Dermis microvascular lymphatic vessel endothelial cell (primary cell): ENCODE measurements at places on chromosomes 4 and X. TPM values are rescaled to one million over a fixed set of nuclear protein-coding genes. Genes with fewer than 3 reads are reported as not detected.

GRCh38 chr4:55365345-55365728 lies 19.3 kb downstream of the SRD5A3 start:
- no peak for DNase-seq

DNA sequence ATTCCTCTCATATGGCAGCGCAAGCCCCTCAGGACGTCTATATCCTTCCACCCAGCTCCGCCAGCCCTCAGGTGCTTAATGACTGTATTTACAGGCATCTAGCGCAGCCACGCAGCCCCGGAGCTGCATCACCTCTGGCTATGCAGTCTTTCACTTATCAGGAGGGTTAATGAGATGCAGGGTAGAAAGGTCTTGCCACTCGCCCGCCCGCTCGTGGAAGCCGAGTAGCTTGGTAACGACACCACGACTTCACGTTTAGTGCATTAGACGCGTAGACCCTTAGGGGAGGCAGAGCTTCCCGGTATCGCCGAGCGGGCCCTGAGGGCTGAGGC lies 1.5 kb upstream of the SLC16A2 start:
- DNase-seq, result no peak

DNA sequence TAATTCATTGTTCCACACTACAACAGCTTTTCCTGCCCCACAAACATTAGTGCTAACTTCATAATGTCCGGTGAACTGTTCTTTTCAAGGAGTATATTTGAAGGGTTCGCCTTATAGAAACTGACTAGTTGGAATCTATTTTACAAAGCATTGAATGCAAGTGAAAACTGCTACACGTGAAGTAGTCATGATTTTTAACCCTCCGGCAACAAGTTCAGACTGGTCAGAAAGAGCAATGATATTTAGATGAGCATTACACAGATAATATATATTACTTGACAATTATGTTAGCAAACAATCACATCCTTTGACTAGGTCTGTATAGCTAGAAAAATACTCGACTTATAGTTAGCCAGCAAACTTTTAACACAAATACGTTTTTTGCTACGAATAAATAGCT lies 1.7 kb upstream of the SLAIN2 start:
- DNase-seq, result no peak

The IL2RG gene
- total RNA-seq, result 0.13 and 0.25 TPM in 2 replicates

DNA sequence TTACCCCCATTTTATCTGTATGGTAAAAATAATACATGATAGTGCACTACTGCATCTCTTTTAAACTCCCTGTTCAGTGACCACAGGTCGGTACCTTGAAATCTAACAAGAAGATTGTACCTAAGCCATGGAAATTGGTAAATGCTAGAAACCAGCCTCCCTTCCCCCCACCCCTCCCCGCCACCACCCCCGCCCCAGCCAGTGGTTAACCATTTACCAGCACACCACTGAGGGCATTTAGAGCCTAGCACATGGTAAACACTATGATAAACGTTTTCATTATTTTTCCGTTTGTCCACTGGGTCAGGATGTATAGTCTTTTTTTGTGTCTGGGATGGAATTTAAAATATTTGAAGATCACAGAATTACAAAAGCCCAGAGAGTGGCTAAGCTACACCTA lies 703 bp upstream of the FTSJ1 start:
- DNase-seq, result no peak

- DNase-seq, result no peak
Observed at GRCh38 chr4:6781561-6781960, 966 bp upstream of the KIAA0232 start.

GRCh38 chr4:83036991-83037665 lies 2.1 kb downstream of the COPS4 start:
- no peak for DNase-seq

DNA sequence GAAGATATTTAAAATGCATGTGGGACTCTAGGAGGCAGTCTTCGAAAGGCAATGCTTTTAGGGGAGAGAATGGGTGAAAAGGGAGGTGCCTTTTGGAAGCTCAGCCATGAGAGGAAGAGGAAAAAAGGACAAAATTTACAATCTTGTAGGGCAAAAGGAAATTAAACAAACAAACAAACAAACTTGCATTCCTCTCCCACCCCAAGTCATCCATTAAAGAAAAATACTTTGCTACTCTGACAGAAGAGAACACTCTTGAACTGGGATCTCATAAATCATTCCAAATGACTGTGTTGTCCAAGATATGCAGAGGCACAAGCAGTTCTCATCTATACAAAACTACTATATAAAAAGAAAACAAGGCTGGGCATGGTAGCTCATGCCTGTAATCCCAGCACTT lies 46.7 kb downstream of the HELQ start:
- DNase-seq, result no peak

DNA sequence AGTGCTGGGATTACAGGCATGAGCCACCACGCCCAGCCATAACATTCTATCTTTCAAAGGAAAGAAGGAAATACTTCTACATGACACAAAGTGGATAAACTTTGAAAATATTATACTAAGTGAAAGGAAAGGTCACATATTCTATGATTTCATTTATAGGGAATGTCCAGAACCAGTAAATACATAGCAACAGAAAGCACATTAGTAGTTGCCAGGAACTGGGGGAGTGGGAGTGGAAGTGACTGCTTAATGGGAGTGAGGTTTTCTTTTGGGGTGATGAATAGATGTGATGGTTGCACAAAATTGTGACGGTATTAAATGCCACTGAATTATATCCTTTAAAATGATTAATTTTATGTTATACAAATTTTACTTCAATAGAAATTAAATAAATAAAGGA lies 95.7 kb upstream of the IL15 start:
- no peak for DNase-seq

DNA sequence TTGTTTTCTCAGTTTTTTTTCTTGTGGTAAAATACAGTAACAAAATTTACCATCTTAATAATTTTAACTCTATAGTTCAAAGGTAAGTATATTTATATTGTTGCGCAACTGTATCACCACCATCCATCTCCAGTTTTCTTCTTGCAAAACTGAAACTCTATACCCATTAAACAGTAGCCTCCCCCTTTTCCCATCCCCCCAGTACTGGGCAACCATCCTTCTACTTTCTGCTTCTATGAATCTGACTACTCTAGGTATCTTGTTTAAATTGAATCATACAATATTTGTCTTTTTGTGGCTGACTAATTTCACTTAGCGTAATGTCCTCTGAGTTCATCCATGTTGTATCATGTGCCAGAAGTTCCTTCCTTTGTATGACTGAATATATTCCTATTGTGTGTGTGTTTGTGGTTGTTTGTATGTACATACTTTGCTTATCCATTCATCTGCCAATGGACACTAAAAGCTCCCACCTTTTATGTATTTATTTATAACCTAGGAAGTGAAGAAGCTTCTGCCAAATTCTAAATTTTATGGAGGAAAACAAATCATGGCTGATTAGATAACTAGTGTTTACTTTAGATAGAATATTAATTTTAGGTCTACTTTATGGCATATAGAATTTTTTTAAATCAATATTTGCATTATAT lies 10.0 kb downstream of the ABHD18 start:
- no peak for DNase-seq
